NCI-H2171 (cell line): ENCODE measurements at places on chromosomes 16 and 17.
A peak's percentile ranks its signal among the peaks of the same experiment; 100 is the strongest.

DNA sequence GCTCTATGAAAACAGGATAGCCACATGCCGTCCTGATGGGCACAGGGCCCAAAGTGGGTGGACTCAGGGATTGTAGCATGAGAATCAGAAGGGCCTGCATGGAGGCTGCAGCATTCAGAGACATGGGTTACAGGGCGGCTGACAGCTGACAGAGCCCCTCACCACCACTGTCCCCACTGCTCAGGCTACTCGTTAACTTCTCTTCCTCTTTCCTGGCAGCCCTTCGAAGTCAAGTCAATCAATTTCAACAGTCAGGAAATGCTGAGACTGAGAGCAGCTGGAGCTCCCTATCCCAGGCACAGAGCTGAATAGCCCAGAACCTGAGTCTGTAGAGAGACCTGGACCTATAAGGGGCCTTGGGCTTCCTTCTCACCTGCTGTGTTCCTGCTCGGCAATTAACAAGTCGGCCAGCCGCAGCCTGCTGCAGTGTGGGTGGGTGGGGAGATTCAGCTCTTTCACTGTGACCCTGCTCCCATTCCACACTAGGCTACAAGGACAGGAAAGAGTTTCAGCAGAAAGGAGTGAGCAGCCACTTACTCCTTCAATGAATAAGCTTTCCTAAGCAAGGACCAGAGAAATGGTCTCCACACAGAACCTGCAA is 76.9 kb downstream of the TEX14 start:
- DNase-seq, result no peak

GRCh38 chr17:74637926-74638325 is 14.4 kb upstream of the CD300E start:
- no peak for DNase-seq

- DNase-seq, result peak; percentile 30
Observed at GRCh38 chr17:60720763-60721531, 43.3 kb downstream of the BCAS3 start.

GRCh38 chr17:74579900-74580299 is 12.2 kb downstream of the CD300LD start:
- no peak for DNase-seq

- no peak for DNase-seq
Observed at GRCh38 chr16:15564604-15565339, 78.2 kb downstream of the MARF1 start.
